Stimulated activated naive B cell treated with anti-CD40 and anti-IgM and Interleukin-4, amounts not matched to agents 10 μg/mL and 1 μg/mL and 100 μg/mL, for 72 hours (primary cell): ENCODE measurements at places on chromosomes 16 and 17.

- DNase-seq: no peak
Measured at GRCh38 chr17:80926591-80927250, 64.9 kb upstream of the CHMP6 start.

- peak; percentile 92 for DNase-seq
Measured at GRCh38 chr17:58331815-58332777, 3.5 kb upstream of the TSPOAP1 start.

DNA sequence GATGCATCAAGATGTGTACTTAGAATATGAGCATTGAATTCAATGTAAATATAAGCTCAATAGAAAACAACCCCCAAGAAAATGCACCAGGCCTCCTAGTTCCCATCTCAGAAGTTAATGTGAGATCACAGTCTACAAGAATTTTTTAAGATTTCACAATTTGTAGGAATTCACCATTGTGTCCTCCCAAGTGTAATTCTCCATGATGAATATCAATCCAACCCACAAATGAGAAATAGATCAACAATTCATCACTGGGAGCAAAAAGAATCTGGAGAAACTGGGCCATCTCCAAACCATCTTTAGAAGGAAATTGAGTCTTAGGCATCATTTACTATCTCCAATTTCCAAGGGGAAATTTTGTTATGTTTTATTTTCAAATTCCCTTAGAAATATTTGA lies 310.5 kb upstream of the GOT2 start:
- DNase-seq: no peak

- no peak for DNase-seq
Measured at GRCh38 chr16:50967827-50968612, 183.1 kb downstream of the SALL1 start.

DNA sequence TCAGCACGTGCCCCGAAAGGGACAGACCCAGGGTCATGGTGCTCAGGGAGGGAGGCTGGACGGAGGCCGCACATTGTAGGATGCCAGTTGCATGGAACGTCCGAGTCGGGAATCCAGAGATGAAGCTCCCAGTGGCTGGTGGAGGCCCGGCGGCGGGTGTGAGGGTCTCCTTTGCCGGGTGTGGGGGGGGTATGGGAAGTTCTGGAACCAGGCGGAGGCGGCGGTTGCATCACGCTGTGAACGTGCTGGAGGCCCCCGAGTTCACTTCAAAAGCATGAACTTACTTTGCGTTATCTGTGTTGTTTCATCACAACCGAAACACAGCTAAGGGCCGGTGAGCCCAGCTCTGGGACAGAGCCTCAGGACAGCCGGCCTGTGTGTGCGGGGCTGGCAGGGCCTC lies 73.4 kb upstream of the GNG13 start:
- DNase-seq: no peak

DNA sequence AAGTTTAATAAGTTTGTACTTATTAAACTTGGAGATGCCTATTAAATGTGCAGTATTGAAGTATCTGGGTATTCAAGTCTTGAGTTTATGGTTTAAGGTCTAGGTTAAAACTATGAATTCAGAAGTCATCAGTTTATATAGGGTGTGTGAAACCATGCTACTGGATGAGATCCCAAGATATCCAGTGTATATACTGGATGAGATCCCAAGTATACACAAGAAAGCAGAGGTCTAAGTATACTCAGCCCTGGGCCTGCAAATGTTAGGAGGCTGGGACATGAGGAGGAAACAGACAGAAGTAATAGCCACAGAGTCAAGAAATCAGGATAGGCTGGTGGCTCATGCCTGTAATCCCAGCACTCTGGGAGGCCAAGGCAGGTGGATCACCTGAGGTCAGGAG lies 194.4 kb upstream of the AXIN2 start:
- DNase-seq: no peak

DNA sequence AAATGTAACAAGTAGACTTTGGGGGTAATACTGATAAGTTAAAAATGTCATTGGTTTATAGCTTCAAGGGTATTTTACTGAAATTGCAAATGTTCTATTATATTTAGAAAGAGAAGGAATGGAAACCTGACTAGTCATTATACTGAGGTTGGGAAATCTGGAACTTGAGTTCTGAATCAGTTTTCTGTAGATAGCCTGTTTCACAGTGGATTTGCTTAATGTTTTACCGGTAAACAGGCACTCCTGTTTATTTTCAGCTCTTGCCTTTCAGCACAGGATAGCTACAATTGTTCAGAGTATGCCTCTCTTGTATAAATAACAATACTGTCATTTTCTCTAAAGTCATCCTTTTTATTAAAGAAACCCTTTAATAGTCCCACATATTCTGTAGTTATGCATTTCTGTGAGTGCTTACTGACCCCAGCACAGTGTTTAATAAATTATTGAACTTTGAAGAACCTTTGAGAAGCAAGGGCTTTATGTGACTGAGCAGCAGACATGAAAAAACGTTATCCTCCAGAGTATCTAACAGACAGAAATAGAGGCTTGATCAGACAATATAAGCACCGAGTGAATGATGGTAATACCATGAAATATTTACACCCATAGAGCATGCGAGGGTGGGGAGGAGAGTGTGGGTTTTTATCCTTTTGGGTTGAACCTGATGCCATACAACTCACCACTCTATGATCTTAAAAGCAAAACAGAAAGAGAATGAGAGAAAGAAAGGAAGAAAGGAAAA lies 58.2 kb downstream of the FTO start:
- no peak for DNase-seq

DNA sequence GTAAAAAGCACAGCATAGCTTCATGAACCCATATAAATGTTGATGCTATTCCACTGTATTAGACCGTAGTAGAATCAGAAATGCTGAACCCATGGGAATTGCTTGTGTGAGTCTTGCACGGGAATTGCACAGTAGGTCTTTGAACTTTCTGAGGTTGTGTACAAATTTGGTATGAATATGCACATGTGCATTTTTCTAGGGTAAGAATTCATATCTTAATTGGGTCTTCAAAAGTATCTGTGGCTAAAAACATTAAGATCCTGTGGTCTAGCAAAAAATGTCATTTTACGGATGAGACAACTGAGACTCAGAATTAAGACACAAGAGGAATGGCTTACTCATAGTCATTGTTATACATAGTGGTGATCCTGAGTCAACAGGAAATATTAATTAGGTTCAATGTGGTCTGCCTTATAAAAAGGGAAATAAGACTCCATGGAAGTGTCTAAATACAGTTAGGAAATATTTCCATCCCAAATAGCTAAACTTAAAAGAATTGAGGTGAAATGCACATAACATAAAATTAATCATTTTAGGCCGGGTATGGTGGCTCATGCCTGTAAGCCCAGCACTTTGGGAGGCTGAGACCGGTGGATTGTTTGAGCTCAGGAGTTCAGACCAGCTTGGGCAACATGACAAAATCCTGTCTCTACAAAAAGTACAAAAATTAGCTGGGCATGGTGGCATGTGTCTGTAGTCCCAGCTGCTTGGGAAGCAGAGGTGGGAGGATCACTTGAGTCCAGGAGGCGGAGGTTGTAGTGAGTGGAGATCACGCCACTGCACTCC lies 22.8 kb downstream of the TAOK1 start:
- DNase-seq: no peak

GRCh38 chr16:10981697-10982216 lies 37.4 kb downstream of the CLEC16A start:
- DNase-seq: peak; percentile 59

- no peak for DNase-seq
Measured at GRCh38 chr17:66822009-66822408, 12.9 kb upstream of the CACNG5 start.

GRCh38 chr16:47134550-47134949 lies 9.2 kb downstream of the NETO2 start:
- no peak for DNase-seq

DNA sequence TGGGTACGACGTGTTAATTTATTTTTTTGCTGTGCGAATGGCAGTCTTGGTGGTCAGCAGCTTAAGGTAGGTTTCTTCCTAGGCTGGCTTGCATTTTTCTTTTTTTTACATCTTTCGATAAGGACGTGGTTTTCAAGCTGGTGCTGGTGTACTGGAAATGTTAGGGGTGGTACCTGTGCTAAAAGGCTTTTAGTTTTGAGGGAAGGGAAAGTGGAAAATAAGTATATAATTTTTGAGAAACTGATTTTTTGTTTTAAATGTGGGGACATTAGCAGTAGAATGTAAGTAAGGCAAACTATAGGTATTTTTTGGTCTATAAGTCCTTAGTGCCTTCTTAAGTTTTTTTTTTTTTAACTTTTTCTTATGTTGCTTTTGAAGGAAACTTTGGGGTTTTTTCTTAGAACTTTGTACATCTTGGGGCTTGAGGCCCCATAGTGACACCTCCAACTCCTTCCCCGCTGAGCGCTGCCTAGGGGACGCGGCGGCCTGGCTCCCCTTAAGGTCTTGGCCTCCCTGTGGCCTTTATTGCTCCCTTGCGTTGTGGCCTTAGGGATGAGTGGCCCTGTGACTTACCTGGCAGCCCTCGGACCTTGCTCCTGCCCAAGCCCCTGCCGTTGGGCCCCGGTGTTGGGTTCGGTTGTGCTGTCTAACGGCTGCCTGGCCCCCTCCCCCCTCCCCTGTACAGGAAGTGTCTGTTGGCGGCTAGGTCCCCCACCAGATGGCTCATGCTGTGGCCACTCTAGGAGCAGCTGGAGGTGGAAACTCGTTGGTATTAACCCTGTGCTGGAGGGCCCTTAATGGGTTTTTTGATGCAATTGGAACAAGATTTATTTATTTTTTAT lies 88.0 kb upstream of the RPRML start:
- peak; percentile 73 for DNase-seq

DNA sequence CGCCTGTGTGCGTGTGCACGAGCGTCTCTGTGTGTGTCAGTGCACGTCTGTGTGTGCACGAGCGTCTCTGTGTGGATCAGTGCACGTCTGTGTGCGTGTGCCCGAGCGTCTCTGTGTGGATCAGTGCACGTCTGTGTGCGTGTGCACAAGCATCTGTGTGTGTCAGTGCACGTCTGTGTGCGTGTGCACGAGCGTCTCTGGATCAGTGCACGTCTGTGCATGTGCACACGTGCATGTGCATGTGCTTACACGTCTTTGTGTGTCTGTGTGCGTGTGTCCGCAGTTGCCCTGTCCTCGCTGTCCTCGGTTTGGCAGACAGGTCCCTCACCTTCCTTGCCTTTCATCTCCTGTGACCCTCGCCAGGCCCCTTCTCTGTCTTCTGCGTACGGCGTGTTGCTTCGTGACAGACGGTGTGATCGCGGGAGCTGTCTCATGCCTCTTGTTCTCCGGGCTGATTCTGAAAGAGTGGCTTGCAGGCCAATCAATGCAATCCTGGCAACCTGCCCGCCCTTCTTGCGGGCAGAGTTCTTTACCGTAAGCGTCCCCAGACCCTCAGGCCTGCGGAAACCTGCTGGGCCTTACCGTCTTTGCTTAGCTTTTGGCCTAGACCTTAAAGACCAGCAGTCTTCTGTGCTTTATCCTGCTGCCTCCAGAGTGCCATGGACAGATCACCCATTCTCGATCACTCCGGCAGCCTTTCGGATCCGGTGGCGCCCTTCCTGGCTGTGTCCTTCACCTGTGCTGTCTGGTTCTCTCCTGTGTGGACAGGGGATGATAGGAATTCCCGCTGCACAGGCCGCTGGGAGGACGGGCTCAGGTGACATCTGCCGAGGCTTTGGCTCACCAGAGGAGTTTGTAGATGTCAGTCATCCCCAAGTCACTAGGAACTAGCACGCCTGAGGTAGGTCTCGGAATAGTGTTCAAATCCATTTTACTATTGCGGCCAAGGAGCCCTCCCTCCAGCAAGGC lies 18.5 kb downstream of the MLYCD start:
- no peak for DNase-seq

- DNase-seq: no peak
Measured at GRCh38 chr16:15897834-15898254, 9.4 kb upstream of the CEP20 start.

DNA sequence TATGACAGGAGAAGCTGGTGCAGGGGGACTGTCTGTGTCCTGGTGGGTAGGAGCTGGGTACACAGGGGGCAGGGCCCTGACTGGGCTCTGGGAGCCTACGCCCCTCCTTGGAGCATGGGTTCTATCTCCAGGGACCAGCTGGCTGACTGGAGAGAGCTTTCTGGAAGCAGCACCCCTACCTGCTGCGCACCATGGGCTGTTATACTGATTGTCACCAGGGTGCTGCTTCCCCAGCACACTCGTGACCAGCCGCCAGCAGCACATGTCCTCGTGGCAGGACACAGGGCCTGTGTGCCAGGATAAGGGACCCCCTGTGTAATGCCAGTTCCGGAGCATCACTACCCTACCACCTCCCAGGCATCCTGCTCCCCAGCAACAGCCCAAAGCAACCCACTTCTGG lies 106.0 kb downstream of the AMFR start:
- no peak for DNase-seq

DNA sequence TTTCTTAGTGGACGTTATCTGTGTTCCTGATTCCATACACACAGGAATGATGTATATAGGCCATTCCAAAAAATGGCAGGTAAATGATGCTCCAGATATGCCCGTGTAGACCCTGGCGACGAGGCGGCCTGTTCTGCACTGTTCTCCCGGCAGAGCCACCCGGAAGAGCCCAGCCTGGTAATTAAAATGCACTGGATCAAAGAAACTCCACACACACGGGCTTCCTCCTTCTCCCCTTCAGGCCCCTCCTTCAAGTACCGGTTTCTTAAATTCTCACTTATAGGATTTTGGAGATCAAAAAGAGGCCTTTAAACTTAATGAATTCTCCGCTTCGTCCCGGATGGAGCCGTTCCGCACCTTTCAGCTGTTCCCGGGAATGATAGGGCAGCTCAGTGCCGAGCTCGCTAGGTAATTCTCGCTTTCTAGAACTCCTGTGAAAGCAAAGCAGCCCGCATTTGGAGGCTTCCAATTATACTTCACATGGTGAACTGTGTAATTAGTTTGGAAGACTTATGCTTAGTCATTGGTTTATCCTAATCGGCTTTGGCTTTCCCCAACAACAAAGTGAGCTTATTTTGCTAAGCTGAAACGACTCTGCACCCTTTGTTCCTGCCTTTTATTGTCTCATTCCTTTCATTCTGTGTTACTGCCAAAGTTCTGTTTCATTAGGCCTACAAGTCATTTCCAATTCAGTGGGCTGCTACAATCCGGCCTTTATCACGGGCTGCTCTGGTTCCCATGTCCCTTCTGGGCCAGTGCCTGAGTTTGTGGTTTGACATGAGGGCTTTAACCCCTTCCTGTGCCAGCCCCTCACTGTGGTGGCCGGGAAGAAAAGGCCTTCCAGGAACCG lies 150.0 kb downstream of the MSI2 start:
- no peak for DNase-seq

- no peak for DNase-seq
Measured at GRCh38 chr17:48347177-48347576, 82.8 kb downstream of the SKAP1 start.

DNA sequence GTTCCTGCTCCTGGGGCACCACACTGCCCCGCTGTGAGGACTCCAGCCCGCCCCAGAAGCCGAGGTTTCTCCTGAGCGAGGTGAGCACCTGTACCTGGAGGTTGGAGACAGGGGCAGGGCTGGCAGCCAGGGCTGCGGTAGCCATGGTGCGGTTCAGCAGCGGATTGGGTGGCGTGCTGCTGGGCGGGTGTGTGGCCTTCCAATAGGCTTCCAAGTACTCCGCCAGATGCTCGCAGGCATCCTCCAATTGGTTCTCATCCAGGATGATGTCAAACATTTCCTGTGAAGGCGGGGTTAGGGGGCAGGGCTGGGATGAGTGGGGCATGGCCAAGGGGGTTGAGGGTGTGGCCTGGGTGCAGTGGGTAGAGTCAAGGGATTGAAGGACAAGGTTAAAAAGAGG lies 11.3 kb upstream of the ARL5C start:
- no peak for DNase-seq
